Activated CD8-positive, alpha-beta memory T cell treated with anti-CD3 and anti-CD28 coated beads for 4 hours (primary cell): ENCODE measurements at places on chromosomes 12 and 14.

DNA sequence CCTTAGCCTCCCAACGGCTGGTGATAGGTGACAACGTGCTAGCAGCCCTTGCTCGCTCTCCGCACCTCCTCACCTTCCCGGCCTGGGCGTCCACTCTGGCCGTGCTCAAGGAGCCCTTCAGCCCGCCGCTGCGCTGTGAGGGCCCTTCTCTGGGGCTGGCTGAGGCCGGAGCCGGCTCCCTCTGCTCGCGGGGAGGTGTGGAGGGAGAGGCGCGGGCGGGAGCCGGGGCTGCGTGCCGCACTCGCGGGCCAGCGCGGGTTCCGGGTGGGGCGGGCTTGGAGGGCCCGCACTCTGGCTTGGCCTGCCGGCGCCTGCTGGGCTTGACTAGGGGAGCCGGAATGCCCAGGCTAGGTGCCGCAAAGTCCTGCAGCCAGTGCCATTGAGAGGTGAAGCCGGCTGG lies 131.1 kb downstream of the CCER1 start:
- DNase-seq, result no peak

- no peak for DNase-seq
These were observed 375.1 kb downstream of the GRIN2B start for GRCh38 chr12:13606290-13606689.

- DNase-seq, result no peak
These were observed 24.1 kb upstream of the INSM2 start for GRCh38 chr14:35509846-35510245.

GRCh38 chr14:23612354-23612732 lies 23.8 kb upstream of the DHRS2 start:
- no peak for DNase-seq

DNA sequence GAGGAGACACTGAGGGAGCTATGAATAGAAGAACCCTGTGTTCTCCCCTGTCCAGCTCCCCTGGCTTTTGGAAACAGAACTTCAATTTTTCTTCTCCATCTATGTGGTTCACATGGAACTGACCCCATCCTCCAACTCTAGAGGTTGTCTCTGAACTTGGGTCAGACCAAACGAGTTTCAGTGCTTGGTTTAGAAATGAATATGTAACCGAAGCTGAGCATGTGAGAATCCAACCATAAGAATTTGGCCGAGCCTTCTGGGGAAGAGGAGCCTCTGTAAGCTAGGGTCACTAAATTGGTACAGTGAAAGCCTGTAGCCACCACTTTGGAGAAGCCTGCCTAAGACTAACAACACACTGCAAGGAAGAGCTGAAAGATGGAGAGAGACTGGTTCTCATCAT lies 464.4 kb downstream of the ZFP36L1 start:
- DNase-seq, result no peak

DNA sequence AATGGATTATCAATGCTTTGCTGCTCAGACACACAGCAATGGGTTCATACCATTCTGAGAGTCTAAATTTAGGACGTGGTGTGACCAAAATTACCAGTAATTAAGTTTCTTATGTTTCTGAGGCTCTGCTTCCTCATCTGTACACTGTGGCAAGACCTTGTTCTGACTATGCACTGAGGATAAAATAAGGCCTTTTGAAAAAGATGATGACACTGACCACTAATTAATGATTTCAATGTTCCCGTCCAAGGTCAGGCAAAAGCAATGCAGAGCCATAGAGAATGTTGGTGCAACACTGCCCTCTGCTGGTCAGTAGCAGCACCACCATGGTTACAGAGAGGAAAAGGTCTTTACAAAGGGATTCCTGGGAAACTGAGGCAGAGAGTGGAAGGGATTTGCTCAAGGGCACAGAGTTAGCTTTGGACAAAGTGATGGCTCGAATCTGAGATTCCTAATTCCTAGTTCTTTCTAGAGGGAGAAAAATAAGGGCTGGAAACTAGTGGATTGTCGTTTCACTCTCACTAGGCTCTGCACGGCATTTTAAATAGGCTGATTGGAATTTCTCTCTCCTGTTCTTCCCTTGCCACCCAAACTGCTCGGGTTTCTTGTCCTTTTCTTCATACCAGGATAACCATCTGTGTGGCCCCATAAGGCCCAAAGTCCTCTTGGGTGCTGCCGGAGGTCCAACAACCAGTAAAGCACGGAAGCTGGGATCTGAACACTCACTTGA lies 22.3 kb upstream of the P2RX7 start:
- DNase-seq, result peak; percentile 45

DNA sequence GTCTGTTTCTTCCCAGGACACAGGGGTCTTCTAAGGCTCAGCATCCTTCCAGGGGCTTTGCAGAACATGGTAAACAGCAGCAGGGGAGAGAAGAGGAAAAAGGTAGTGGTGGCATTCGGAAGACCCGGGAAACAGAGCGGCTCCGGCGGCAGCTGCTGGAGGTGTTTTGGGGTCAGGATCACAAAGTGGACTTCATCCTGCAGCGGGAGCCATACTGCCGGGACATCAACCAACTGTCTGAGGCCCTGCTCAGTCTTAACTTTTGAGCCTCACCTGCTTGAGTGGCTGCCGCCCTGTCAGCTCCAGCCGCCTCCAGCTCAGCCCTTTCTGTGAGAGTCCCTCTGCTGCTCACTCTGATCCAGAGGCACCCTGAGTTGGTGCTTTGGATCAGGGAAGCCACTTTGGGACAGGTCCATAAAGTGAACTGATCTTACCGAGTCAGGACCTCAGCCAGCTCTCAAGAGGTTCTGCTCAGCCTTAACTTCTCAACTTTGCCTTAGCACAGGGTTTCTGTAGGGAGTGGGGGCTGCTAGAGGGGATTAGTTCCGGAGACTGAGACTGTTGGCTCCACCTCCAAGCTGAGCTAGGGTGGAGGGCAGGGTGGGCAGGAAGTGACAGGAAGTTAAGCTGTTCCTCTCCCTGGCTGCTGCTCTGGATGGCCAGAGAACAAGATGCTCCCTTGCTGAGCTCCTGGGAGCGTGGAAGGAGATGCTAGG lies 5.4 kb downstream of the SDR39U1 start:
- DNase-seq, result no peak

DNA sequence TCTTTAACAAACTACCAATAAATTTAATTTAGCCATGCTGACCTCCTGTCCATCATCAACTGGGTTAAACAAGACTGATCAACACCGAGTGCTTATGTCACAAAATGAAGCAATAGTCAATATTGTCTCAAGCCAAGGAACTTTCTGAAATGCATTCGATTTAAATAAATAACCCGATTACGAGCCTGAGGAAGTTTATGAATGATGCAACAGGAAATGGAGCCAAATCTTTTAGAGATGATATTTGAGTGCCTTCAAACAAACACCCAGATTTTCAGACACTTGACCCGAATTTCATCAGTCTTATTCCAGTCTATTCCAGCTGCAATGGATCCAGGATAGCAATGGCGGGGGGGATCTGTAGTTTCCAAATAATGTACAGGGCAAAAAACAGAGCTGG lies 27.9 kb downstream of the FAR2 start:
- no peak for DNase-seq

DNA sequence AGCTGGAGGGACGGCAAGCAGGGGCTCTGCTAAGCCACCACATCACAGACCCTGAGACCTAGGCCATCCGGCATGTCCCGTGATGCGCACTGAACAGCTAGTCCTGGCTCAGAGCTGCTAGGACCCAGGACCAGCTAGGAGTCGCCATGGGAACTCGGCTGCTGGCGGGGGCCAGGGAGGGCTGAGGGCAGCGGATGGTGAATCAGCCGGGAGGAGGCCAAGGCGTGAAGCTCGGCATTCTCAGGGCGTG lies 5.1 kb downstream of the AHNAK2 start:
- no peak for DNase-seq

DNA sequence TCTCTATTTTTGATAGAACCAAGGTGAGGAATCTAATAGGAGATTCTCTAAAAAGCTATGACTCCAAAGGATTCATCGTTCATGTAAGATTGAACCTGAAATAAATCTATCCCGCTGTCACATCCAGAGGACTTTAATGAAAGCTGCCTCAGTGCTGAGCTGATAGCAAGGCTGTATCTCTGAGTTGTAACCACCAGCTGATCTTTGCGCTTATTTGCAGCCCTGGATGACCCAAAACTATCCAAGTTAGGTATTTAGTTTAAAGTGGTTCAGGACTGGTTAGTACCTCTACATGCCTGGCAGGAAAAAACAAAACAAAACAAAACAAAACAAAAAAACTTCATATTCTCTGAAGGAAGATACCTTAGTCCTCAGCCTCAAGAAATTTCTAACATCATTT lies 8.8 kb upstream of the ANKRD33 start:
- DNase-seq, result no peak

- no peak for DNase-seq
These were observed 10.9 kb downstream of the ISCU start for GRCh38 chr12:108573317-108573716.

- no peak for DNase-seq
These were observed 238.2 kb upstream of the DIO3 start for GRCh38 chr14:101323111-101323510.

DNA sequence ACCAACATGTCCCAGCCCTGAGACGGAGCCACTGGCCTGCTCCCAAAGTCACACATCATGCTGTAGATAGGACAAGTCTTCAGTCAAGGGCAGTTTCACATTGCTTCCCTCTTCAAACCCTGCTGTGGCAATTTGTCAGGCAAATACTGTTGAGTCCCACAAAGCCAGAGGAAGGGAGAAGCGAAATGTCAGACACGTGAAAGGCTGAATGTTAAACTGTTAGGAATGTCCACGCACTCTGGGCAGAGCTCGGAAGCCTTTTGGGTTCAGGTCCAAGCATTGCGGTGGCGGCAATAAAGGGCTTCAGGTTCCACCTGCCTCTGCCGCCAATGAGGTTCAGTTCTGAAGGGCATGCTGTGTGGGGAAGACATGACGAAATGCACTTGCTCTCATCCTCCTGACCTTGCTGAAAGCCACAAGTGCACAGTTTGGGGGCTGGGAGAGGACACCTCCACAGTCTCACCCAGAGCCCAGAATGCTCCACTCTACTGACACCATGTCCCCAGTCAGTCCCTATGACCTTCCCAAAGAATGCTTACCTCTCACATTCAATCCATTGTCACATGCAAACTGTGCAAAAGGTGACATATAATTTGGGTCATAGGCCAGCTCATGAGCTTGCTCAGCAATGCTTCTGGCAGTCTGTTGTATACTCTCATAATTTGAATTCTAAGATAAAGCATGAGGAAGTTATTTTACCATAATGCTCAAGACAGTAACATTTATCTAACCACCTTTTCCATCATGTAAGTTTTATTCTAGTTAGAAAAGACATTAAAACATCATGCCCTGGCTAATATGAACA lies 35.7 kb downstream of the RAD9B start:
- DNase-seq, result no peak

DNA sequence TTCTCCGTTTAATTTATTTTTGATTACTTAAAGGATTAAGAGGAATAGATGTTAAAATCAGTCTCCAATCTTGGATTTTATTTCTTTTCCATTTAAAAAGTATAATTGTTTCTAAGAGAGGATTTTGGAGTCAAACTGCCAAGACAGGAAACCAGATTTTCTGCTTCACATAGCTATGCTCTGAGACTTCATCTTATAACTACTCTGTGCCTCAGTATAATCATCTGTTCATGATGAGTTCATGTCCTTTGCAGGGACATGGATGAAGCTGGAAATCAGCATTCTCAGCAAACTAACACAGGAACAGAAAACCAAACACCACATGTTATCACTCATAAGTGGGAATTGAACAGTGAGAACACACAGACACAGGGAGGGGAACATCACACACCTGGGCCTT lies 9.0 kb upstream of the TAS2R31 start:
- DNase-seq, result no peak
